ENCODE measurements at places on chromosomes 16 and 17. TPM values are rescaled to one million over a fixed set of nuclear protein-coding genes. Genes with fewer than 3 reads are reported as not detected.
A peak's percentile ranks its signal among the peaks of the same experiment; 100 is the strongest.

TBC1D3 gene
- not detected for total RNA-seq

GRCh38 chr17:49063652-49064051 lies 66.5 kb downstream of the IGF2BP1 start:
- DNase-seq: no peak

- DNase-seq: peak; percentile 69
These were observed 189.4 kb upstream of the CDH8 start for GRCh38 chr16:62225675-62226074.

DNA sequence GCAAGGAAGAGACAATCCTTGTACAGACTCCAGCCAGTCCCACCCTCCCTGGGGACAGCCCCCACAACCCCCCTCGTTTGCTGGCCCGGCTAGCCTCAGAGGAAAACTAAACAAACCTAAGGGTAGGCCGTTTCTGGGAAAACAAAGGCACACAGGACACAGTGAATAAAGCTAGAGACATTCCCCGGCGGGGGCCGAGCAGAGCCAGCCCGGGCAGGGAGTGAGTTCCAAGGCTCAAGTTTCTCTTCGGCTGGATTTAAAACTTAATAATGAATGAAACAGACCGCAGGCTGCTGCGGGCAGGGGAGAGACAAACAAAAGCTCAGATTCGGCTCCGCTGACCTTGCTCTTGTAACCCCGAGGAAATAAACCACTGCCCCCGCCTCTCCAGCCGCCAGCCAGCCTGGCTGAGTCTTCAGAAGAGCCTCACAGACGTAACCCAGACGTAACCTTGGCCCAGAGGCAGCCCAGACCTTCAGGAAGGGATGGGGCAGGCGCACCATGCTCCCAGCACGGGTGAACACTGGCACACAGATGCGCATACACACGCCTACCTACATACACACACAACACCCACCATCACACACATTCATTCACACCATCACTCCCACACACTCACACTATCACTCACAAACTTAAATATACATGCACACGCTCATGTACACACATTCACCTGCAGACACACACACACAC lies 216.0 kb downstream of the ZNF423 start:
- DNase-seq: no peak

DNA sequence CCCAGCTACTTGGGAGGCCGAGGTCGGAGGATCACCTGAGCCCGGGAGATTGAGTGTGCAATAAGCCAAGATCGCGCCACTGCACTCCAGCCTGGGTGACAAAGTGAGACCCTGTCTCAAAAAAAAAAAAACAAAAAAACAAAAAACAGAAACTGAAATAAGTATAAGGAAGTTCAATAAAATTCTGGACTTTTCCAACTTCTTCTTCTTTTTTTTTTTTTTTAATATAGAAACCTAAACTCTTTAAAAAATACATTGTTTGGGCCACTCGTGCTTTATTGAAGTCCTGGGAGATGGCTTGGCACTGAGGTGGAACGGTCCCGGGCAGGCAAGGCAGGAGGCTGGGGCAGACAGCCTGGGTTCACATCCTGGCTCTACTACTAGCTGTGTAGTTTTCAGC lies 36.8 kb downstream of the KATNIP start:
- no peak for DNase-seq

DNA sequence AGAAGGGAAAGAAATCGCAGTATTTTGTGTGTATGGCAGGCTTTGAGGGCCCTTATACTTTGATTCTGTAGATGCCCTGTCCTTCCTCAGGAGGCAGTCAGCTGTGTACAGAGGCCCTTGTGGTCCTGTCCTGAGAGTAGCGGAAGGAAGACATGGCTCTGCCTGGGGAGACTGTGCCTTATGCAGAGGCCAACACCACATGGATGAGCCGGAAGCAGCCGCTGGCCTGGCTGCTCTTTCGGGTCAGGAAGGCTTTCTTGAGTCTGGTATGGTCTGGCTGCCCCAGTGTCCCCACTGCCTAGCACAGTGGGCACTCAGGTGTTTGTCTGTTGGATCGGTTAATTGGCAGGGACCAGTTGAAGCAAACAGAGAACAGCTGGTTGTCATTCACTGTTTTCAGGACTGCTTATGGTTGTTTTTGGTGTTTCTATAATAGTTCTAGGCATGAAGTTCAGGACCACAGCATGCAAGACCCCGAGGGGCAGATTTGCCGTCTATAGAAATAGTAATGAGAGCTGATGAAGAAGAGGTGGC lies 12.4 kb downstream of the USP10 start:
- no peak for DNase-seq

GRCh38 chr17:59786536-59787319 lies 79.3 kb downstream of the VMP1 start:
- DNase-seq: peak; percentile 69

ASGR2 gene
- total RNA-seq: not detected

GRCh38 chr16:84228256-84228838 lies 11.5 kb downstream of the KCNG4 start:
- DNase-seq: peak; percentile 90

DNA sequence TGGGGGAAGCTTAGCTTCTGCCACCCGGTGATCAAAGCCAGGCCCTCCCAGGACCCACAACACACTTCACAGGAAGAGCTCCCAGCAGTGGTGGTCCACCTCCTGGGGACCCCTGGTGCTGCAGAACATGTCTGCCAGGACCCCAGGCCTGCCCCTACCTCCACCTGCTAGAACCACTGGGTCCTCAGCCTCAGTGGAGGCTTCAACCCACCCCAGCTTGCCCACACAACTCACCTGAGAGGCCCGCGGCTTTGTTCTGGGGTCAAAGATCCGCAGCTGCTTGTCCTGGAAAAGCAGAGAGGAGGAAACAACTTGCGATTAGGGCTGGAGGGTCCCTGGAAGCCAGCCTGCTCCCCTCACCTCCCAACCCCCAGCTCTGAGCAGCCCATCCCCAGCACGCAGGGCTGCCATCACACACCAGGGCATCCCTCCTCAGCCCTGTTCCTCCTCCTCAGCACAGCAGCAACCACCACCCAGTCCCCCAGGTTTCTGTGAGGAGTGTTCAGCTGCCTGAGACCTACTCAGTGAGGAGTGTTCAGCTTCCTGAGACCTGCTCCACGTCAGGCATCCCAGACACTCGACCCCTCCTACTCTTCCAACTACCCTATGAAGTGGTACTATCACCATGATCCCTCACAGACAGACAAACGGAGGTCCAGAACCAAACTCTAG lies 21.2 kb downstream of the CORO7 start:
- no peak for DNase-seq

- DNase-seq: peak; percentile 52
These were observed 503 bp upstream of the TBX4 start for GRCh38 chr17:61451538-61452300.

GRCh38 chr16:55401046-55401445 lies 77.0 kb downstream of the IRX6 start:
- no peak for DNase-seq

DNA sequence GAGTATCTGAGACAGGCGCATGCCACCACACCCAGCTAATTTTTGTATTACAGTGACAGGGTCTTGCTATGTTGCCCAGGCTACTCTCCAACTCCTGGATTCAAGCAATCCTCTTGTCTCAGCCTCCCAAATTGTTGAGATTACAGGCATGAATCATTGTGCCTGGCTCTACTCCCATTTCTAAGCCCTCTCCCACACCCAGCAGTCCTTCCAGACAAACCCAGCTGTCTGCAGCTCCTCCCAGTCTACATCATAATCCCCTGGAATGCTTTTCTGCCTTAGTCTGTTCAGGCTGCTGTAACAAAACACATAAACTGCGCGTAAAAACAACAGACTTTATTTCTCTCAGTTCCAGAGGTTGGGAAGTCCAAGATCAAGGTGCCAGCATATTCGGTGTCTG lies 144.5 kb downstream of the GRIN2A start:
- DNase-seq: no peak

- no peak for DNase-seq
These were observed 9.4 kb downstream of the B3GNT9 start for GRCh38 chr16:67141391-67141790.

SPATA22 gene
- 0.82 TPM for total RNA-seq

RASD1 gene
- 131 TPM for total RNA-seq

GRCh38 chr17:1573932-1574696 lies 11.5 kb upstream of the PITPNA start:
- DNase-seq: peak; percentile 90

TP53I13 gene
- 67.0 TPM for total RNA-seq

NPIPB5 gene
- 18.3 TPM for total RNA-seq

GINS2 gene
- total RNA-seq: not detected

- no peak for DNase-seq
These were observed 260.8 kb upstream of the PSMD7 start for GRCh38 chr16:74035816-74036215.

- DNase-seq: no peak
These were observed 54.3 kb downstream of the SOCS1 start for GRCh38 chr16:11201498-11202259.

CES3 gene
- 0.89 TPM for total RNA-seq

ABCA10 gene
- 2.1 TPM for total RNA-seq

GRCh38 chr16:59881376-59881775 lies 1147.3 kb upstream of the GOT2 start:
- no peak for DNase-seq

DNA sequence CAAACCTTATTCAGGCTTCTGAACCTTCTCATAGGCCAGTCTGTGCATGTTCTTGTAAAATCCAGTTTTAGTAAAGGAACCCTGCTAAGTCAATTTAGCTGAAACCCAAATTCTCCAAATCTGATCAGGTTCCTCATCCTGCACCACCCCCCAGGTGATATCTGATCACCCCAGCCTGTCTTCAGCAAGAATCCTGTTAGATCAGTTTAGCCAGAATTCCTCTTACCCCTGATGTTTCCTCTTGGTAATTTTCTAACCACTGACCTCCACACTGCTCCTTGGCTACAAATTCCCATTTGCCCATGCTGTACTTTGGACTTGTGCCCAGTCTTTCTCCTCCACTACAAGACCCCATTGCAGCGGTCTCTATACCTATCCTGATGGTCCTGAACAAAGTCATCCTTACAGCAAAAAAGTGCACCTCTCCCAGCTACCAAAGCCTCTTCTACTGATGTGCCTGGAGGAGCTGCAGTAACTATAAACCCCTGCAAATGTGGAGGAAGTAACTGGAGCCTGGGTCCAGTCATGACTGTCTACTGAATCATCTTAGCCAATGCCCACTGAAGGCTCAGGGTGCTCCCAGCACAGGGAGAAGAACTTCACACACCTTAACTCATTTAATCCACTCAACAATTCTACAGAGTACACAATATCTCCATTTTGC lies 23.8 kb downstream of the TEX14 start:
- DNase-seq: no peak

DNA sequence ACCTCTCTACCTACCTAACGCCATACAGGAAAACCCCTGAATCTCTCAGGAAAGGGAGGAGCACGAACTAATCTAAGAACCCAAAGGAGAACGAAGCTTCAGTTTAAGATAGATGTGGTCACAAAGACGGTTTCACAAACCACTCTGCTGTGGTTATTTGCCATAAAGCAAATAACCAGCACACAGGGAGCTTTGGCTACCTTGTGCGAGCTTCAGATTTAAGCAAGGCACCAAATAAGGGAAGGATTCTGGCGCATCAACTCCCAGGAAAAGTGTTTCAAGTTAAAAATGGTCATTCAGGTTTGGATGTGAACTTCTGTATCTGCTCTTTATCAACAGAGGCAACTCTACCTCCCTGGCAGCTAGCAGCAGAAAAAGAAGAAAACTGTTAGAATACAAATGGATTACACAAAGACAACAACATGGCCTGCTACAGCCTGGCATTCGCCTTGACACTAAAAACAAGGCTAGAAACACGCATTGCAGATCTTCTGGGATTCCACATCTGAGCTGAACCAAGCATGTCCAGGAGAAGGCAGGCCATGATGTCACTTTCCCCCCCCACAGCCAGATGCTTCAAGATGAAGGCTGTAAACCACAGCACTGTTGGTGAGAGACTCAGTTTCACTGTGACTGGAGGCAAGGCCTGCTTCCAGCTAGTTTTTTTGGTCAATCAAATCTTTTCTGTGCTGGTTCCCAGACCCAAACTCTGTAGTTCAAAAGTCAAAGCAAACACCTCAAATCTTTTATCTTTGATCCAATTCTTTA lies 43.6 kb downstream of the SMG6 start:
- DNase-seq: no peak

- no peak for DNase-seq
These were observed 8.5 kb upstream of the RAI1 start for GRCh38 chr17:17672453-17673368.

DNA sequence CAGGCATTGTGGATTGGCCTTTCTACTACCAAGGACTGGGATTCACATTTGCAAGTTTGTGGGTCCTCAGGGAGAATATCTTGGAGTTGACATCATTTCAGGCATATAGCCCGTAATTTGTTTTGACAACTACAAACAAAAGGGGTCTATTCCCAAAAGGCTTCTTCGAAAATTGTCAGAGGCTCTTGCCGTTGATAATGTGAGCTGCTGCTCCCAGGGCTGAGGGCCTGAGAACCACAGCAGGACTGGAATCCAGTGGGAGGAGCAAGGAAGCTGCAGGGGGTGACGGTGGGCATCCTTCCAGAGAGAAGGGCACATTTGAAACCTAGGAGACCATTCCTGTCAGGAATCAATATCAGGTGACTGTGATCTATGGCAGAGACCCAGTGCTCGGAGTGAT lies 761.6 kb upstream of the RBFOX1 start:
- DNase-seq: no peak

All from right atrium auricular region (tissue), 2 donors.